Naive thymus-derived CD4-positive, alpha-beta T cell (primary cell): ENCODE measurements at places on chromosomes 12 and 14.

GRCh38 chr12:133130808-133131128, 341 bp downstream of the ZNF10 start:
- peak overlapping the region; percentile 98 for H3K27ac ChIP-seq
- peak overlapping the region; percentile 62 for H3K4me3 ChIP-seq
- H3K4me1 ChIP-seq: no peaks in the 10 kb centered on the region
- H3K27me3 ChIP-seq: no peaks in the 10 kb centered on the region

DNA sequence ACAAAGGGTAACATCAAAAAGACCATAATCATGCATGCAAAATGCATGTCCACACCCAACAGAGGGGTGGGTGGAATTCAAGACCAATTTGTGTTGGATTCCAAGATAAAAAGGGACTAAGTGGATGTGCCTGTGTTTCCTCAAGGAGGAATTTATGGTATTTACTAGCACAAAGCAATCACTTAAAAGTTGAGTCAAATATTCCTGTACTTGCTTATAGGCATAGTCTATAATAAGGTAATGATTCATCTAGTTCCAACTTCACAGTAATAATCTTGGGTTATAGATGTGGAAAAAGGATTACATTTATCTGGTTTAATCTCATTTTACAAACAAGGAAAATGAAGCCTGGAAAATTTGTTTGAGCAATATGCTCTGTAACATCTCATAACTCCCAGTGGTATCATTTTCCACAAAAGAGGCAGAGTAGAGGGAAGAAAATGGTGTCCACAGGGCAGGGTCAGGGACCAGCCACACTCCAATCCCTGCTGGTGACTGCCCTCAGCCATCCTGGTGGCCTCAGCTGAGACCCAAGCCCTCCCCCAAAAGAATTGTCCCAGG, 80.8 kb upstream of the REP15 start:
- no peak for DNase-seq
- H3K4me1 ChIP-seq: no peaks in the 10 kb centered on the region
- no peaks in the 10 kb centered on the region for H3K36me3 ChIP-seq

- no peaks in the 10 kb centered on the region for H3K4me1 ChIP-seq
- H3K4me3 ChIP-seq: no peak overlapping the region
- no peak for DNase-seq
These were observed 176.0 kb downstream of the DACT1 start for GRCh38 chr14:58813745-58814144.

DNA sequence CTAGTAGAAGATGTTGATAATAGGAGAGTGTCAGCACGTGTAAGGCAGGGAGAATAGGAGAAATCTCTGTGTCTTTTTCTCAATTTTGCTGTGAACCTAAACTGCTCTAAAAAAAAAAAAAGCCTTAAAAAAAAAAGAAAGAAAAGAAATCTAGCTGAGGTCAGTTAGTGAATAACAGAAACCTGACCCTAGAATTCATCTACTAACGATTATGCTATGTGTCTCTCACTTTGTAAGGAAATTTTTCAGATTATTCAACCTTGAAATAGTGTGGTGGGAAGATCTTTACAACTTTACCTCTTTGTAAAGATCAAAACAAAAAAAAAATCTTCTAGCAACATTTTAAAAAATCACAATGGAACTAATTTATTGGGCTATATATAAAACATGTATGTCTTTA, 995.7 kb downstream of the GALC start:
- H3K27me3 ChIP-seq: no peaks in the 10 kb centered on the region
- H3K36me3 ChIP-seq: no peaks in the 10 kb centered on the region

DNA sequence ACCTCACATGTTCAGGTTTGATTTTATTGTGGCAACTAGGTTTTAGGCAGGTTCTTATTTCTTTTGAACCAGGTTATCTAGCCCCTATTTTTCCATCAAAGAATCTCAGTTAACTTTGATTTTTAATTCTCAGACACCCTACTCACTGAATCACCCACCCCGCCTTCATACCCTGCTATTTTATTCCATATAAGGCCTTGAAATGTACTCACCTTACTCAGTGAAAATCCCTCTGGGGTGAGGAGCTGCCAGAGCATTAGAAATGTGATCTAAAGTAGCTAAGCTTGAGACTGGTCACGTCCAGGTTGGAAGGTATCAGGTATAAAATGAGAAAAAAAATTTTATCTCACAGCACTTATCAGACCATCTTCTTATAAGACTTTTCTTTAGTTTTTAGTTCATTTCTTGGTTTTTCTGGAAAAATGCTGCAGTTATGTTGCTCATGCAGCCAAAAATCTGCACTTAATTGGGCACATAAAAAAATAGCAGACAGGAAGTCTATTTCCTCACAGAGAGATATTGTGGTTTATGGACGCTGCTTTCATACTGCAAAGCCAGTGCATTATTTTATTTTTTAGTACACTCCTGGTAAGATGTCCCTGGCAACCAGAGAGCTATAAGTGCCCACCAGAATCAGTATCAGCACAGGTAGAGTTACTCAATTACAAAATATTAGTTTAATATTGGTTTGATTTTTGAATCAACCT, 101.5 kb upstream of the CCDC91 start:
- no peak overlapping the region for H3K27ac ChIP-seq
- H3K4me1 ChIP-seq: no peaks in the 10 kb centered on the region
- no peak for DNase-seq
- no peaks in the 10 kb centered on the region for H3K36me3 ChIP-seq
- no peaks in the 10 kb centered on the region for H3K27me3 ChIP-seq

DNA sequence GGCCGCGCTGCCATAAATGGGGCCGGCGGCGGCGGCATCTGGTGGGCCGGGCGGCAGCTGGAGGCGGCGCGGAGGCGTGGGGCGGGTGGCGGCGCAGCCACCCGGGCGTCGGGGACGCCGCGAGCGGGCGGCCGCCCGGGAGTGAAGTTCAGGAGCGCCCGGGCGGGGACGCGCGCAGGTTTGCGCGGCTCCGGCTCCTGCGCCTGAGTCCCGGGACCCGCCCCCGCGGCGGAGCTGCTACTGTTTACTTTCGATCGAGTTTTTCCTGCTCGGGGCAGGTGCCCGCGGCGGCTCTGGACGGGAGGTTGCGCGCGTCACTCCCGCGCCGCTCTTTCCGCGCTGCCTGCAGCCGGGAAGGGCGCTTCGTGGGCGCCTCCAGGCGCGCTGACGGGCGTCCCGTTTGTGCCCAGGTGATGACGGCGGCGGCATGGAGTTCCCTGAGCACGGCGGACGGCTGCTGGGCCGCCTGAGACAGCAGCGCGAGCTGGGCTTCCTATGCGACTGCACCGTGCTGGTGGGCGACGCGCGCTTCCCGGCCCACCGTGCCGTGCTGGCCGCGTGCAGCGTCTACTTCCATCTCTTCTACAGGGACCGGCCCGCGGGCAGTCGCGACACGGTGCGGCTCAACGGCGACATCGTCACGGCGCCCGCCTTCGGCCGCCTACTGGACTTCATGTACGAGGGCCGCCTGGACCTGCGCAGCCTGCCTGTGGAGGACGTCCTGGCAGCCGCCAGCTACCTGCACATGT, at the start of gene ZBTB42:
ZBTB42 (plus strand) TSS at position 331 of the 749 bp plus-strand sequence; CDS start at position 428, 97 bp downstream.
- H3K27me3 ChIP-seq: no peaks in the 10 kb centered on the region
- no peaks in the 10 kb centered on the region for H3K36me3 ChIP-seq
- peak; percentile 75 for DNase-seq
- H3K27ac ChIP-seq: peak within 1 kb of the TSS; percentile 70
- H3K4me1 ChIP-seq: peaks cover 25% of the 10 kb centered on the region

DNA sequence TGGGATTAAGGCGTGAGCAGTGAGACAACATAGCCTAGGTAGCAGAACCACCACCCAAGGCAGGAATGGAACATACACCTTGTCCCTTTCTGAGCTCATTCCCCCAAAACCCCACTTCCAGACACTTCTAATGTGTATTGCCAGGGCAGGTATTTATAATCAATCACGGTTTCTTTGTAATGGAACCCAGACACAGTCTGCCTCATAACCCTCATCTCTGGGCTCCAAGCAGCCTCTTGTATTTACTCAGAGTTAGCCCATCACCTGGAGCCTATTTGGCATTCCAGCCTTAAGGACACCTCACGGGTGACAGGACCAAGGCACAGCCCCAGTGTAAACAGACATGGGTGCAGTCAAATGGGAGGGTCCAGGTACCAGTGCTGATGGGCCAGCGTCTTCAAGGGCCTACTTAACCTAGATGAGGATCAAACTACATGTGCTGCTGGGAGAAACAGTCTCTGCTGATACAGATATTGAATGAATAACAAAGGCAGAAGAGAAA, 2.5 kb upstream of the HIGD1C start:
- no peaks in the 10 kb centered on the region for H3K36me3 ChIP-seq
- H3K4me3 ChIP-seq: no peak overlapping the region
- no peaks in the 10 kb centered on the region for H3K27me3 ChIP-seq
- no peaks in the 10 kb centered on the region for H3K4me1 ChIP-seq

- H3K4me3 ChIP-seq: no peak overlapping the region
These were observed 33.5 kb downstream of the CYP46A1 start for GRCh38 chr14:99717682-99718013.

- no peaks in the 10 kb centered on the region for H3K36me3 ChIP-seq
- no peaks in the 10 kb centered on the region for H3K27me3 ChIP-seq
- no peak overlapping the region for H3K4me3 ChIP-seq
- H3K27ac ChIP-seq: no peak overlapping the region
- no peaks in the 10 kb centered on the region for H3K4me1 ChIP-seq
These were observed 12.4 kb upstream of the A2M start for GRCh38 chr12:9127936-9128663.

DNA sequence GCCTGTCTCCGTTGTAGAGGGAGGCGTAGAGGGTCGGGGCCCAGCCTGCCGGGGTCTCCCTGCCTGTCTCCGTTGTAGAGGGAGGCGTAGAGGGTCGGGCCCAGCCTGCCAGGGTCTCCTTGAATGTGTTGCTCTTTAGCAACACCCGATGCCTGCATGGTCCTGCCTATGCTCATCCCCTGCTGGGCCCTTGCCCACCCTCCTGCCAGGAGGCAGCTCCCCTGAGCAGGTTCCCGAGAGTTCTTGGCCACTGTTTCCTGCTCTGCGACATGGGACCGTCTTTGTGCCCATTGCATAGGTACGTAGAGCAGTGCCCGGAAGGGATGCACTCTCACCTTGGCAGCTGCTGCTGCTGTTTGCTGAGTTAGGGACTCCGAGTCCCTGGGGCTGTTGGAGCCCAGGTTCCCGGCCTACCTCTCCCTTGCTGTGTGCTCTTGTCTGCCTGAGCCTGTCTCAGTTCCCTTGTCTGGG, 3.3 kb downstream of the KIF26A start:
- no peaks in the 10 kb centered on the region for H3K27me3 ChIP-seq
- no peaks in the 10 kb centered on the region for H3K4me1 ChIP-seq
- H3K36me3 ChIP-seq: no peaks in the 10 kb centered on the region
- DNase-seq: no peak
- H3K4me3 ChIP-seq: no peak overlapping the region
- H3K27ac ChIP-seq: no peak overlapping the region

DNA sequence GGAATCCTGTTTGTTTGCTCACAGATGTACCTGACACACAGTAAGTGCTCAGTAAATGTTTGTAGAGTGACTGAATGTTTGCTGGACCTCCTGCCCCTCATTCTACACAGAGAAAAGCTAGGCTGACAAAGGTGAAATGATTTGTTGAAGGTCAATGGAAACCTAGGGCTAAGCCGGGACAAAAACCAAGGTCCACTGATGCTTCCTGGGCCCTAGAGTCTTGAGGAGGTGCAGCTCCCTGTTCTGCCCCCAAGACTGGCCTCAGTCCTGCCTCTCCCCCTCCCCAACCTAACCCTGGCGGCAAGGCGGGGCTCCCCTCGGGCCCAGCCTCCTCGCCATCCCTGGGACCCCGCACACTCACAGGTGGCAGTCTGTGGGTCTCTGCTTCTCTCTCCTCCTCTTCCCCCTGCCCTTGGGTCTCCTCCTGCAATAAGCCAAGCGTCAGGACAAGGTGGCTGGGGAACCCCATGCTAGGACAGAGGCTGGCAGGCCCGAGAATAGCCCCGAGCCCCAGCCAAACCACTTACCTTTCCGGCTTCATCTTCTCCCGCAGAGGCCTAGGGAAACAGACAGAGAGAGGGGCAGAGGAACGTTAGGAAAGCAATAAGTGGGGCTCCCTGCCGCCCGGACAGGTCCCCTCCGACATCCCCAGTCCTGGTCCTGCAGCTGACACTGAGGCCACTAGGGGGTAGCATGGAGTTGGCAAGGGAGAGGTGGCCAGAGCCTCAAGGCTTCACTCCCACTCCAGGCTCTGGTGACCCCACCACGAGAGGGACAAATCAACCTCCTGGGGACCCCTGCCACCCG, 9.3 kb downstream of the PGF start:
- H3K36me3 ChIP-seq: no peaks in the 10 kb centered on the region
- peak; percentile 61 for DNase-seq
- no peak overlapping the region for H3K27ac ChIP-seq
- no peak overlapping the region for H3K4me3 ChIP-seq
- H3K27me3 ChIP-seq: no peaks in the 10 kb centered on the region

- no peak overlapping the region for H3K27ac ChIP-seq
- no peak for DNase-seq
These were observed 54.1 kb downstream of the GRIP1 start for GRCh38 chr12:66624806-66625205.

DNA sequence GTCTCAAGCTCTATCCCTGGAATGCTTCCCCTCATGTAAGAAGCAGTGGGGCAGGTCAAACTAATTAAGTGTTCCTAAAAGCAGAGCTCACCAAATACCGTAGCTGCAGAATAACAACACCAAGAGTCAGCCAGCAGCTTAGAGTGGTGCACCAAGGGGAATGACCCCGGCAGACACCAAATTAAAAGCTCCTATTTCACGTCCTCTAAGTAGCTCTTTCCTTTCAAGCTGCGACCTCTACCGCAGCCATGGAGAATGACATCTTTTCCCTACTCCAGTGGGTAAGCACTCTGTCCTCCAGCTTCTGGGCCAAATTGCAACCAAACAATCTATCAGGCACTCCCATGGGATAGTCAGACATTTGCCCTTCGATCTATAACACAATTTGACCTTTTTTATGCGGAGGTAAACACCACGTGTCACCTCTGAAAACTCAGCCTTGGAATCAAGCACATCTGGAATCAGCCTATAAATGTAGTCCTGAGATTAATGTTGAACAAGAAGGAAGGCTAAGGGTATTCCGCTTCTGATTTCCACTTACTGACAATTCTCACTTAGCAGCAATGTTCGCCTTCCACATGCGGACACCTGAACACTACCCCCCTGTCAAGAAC, 67.6 kb upstream of the CDKN3 start:
- no peaks in the 10 kb centered on the region for H3K27me3 ChIP-seq
- H3K4me1 ChIP-seq: no peaks in the 10 kb centered on the region
- no peak overlapping the region for H3K27ac ChIP-seq
